Left colon (tissue), 2 donors: ENCODE measurements at places on chromosomes 4 and X.

DNA sequence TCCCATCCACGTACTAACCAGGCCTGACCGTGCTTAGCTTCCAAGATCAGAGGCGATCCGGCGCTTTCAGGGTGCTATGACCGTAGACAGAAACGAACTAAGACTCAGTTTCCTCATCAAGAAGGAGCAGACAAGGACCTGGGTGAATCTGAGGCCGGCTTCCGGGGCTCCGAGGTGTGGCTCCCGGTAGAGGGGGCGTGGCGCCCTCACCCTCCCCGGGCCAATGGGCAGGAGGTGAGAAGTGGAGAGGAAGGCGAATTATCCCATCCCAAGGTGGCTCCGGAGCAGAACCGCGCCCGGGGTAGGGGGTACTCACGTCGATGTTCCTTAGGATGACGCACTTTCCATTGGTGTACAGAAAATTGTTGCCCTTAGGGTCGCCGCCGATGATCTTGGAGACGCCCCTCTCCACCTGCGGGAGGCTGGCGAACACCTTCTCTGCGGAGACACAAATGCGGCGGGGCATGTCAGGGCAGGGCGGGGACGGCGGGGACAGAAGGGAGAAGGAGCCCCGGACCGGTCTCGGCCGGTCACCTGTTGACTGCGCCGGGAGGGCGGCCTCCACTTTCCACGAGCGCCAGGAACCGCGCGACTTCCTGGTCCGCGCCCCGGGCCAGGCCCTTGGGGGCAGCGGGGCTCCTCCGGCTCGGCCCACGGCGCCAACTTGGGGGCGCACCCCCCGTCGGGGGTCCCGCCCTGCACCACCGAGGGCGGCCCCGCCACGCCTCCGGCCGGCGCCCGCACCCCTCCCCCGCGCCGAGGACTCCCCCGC is 616 bp downstream of the WDR1 start:
- peak; percentile 89 for DNase-seq

GRCh38 chrX:36445566-36445965 is 526.0 kb downstream of the CFAP47 start:
- no peak for DNase-seq

DNA sequence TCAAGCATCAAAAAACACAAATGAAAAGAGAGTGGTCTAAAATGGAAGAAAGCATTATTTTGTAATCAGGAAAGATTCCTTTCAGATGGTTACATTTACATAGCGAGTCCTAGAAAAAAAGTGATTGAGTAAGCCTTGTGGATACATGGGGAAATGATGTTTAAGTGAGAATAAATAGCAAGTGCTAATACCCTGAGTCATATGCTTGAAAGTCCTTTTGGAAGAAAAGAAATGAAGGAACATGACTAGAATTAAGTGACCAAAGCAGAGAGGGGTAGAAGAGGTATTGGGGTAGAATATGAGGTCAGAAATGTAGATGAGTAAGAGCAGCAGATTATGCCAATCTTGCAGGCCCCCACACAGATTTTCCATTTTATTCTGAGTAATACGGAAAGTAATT is 814.8 kb upstream of the GRID2 start:
- DNase-seq = no peak

DNA sequence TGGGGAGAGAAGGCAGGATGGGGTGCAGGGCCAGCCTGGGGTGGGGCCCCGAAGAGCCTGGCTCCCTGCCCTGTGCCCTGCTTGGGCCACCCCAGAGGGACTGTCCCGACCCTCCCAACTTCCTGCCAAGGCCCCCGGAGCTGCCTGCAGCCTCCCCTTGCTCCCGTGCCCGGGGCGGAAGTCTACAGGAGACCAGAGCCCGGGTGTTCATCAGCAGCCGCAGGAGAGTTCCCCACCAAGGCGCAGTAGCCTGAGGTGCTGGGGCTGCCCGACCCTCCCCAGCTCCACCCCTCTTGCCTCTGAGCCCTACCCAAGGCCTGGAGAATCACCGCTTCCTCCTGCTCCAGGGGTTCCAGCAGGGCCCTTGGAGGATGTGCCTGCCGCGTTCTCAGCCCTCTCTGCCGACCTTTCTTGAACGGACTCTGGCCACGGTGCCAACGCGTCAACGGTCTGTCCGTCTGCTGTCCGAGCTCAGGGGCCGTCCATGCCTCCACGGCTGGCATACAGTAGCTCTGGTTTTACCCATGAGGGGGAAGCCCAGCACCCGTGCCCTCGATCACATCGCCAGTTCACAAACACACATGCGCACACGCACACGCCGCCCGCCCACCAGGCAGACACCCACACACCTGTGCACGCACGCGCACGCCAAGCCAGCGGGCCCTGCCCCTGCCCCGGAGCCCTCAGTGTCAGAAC is 36.0 kb upstream of the SPON2 start:
- DNase-seq = peak; percentile 41

DNA sequence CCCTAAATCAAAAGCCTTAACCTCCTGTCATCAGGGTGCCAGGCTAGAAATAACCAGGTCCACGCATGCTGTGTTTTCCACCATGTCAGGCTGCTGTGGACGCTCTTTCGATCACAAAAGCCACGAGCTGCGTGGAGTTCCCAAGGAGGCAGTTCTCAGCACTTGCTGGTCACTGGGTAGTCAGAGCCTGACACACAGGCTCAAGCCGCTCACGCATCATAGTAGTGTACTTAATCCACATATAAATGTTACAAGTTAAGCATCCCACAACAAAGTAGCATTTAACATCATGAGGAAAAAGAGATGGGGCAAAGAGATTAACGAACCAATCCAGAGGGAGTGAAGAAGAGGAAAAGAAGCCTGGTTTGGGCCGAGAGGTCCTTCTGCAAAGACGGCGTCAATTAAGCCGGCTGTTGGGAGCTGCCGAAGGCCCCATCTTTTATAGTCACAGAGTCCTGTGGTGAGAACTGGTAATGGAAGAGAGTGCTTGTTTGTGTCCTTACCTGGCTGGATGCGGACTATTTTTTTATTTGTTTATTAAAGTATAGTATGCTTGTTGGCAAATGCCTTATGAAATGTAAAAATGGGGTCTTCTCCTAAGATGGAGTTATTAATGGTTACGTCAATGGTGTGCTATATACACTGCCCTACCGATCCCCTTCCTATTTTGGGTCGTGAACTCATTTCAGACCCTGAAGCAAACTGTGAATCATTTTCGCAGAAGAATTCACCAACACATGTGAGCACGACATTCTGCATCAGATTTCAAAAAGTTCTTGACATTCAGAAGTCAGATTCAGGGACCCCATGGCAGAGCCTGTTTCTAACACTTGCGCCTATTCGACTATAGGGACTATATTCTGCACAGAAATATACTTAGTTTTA is 675 bp downstream of the PRIMPOL start:
- DNase-seq = no peak

DNA sequence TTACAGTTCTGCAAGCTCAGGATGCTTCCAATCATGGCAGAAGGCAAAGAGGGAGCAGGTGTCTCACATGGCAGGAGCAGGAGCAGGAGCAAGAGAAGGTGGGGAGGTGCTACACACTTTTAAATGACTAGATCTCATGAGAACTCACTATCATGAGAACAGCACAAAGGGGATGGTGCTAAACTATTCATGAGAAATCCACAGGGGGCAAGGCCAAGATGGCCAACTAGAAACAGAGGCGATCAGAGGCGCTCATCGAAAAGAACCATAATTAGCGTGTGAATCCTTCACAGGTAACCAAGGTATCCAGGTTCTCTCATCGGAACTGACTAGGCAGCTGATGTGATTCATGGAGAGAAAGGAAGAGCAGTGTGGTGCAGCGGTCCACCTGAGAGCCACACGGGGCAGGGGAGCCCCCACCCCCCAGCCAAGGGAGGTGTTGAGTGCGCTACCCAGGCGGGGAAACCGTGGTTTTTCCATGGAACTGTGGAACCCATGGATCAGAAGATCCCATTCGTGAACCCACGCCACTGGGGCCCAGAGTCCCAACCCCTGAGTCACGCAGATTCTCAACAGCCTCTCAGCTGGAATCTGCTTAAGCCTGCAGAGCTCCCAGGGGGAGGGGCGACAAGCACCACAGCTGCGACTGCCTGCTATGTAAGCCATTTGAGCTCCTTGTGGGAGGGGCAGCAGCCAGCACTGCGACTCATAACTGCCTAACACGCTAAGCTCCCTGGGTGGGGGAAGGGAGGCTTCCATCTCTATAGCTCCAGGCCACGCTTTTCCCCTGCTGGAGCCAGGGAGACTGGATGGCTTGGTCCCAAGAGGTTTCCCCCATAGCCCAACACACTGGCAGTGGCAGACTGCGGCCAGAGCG is 46.7 kb downstream of the FGF16 start:
- no peak for DNase-seq

DNA sequence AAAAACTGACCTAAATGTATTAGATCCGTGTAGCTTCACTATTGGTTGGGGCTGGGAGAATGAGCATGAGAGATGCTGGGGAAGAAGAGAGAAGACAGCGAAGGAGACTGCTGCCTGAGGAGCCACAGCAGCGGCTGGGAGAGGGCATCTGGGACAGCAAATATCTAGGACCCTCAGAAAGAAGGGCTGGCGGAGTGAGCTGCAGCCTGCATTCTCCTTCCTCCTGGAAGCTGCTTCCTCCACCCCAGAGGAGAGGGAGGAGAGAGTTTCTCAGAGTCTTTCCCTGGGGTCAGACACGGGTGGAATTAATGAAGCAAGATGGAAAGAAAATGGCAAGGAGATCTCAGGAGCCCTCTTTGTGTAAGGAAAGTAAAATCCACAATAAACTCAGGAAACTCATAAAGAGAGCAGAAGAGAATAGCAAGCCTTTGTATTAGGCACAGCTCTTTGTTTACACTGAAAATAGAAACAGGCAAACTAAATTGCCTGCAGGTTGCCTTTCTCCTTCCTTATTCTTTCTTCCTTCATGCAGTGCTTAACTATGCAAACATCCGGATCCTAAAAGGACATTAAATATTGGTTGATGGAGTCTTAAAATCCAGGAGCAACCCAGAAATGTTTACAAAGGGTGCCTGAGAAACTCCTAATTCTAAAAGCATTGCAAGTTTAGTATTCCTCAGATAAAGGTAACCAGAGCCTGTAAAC is 130.3 kb upstream of the GALNT7 start:
- no peak for DNase-seq

DNA sequence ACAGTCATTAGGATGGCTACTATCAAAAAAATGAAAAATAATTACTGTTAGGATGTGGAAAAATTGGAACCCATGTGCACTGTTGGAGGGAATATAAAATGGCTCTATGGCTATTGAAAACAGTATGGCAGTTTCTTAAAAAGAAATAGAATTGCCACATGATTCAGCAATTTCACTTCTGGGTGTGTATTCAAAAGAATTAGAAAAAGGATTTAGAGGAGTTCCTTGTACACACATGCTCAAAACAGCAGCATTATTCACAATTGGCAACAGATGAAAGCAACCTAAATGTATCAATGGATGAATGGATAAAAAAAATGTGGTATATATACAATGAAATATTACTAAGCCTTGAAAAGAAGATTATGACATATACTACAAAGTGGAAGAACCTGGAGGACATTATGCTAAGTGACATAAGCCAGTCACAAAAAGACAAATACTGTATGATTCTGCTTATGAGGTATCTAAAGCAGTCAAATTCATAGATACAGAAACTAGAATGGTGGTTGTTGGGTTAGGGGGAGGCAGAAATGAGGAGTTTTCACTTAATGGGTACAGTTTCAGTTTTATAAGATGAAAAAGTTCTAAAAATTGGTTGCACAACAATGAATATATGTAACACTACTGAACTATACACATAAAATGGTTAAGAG is 123.2 kb downstream of the ELOVL6 start:
- DNase-seq = no peak

- DNase-seq = no peak
Measured at GRCh38 chr4:172379834-172380233, 566.6 kb downstream of the GALNTL6 start.

DNA sequence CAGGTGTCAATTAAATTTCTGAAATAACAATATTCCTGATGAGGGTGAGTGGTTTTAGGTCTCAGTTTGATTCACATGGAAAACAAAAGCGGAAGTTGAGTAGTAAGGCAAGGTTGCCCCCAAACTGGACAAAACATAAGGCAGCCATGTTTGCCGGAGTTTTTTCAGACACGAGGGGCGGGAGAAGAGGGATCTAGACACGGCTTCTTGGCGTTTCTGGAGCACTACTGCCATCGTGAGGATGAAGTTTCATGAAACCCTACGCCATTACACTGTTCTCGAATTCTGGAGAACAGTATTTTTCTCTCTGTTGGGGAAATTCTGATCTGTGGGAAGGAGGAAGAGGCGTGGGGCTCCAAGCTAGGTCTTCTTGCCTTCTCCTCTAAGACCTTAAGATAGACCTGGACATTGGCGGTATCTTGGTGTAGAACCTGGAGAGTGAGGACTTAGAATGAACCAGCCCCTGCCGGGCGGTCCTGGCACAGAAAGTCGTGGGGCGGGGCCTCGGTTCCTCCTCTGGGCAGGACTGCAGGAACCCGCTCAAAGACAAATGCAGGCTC is 160.3 kb downstream of the OR13H1 start:
- peak; percentile 84 for DNase-seq
